Kasumi-1 (cell line): ENCODE measurements at places on chromosomes 1 and 21.
A peak's percentile ranks its signal among the peaks of the same experiment; 100 is the strongest.

GRCh38 chr1:224831501-224831900, 98.0 kb upstream of the DNAH14 start:
- DNase-seq: no peak

DNA sequence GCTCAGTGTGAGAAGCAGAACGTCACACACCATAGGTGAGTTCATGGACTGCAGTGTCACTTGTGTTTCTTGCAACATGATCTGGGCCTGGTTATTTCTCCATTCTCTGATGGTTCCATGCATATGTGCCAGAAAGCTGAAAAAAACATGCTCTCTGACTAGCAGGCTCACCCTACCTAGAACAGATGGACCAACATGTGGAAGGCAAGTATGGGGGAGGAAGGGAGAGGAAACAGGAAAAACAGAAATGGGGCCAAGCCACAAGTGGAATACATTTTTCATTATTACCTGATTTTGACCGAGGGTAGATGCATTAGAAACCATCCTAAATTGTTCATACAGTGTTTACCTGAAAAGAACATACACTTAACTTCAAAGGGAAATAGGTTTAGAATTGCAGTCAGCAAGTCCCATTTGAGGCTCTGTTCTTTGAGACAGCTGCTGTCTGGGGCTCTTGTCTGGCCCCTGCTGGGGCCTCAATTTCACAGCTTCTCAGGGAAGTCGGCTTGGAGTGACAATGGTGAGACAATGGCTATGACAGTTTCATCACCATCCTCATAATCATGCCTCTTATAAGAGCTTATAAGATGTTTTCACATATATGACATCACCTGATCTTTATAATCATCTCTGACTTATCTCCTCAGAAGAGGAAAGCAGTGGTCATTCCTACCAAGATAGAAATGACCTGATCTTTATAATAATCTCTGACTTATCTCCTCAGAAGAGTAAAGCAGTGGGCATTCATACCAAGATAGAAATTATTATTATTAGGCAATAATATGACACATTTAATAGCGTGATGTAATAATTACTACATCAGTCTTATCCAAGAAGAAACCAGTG, 327.3 kb downstream of the SIPA1L2 start:
- DNase-seq: no peak

DNA sequence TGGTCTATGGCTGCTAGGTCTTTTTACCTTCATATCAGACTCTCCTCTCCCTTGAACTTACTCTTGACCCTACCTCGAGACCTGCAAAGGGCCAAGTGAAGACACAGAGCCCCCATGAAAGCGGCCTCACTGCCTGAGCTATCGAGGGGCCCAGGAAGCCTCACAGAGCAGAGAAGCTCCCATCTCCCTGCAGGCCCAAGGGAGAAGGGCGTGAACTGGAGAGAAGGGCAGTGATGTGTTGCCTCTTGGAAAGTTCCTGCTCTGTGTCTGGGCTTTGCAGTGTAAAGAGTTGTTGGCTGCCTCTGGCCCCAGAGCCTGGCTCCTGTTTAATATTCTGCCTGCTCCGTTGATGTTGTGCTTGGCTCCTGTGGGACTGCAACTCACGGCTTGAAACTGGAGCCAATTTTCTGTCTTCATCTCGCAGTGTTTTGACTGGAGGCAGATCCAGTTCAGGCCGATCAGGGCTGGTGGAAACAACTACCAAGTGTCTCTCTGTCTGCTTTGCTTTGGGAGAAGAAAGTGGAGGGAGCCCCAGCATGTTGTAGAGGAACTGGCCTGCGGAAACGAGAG, 4.3 kb downstream of the SERTAD4 start:
- DNase-seq: no peak

GRCh38 chr1:180672505-180672904, 40.7 kb downstream of the XPR1 start:
- DNase-seq: peak; percentile 31

DNA sequence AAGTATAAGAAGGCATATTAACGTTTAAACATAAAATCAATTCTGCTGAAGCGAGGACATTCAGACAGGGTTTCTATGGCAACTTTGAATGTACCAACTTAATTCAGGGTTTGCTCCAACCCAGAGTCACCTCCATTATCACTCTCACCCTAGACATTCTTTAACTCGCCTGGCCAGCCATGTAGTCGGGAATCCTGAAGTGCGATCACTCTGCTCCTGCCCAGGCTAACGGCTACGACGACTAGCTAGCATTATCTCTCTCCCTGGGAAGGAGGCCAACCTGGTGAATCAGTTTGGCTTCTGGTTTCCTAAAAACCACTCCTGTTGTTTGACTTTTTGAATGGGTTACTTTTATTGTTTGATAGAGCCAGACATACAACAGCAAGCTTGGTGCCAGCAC, 38.9 kb upstream of the ZBTB18 start:
- no peak for DNase-seq

GRCh38 chr1:30732277-30732996, 9.1 kb upstream of the MATN1 start:
- DNase-seq: no peak

DNA sequence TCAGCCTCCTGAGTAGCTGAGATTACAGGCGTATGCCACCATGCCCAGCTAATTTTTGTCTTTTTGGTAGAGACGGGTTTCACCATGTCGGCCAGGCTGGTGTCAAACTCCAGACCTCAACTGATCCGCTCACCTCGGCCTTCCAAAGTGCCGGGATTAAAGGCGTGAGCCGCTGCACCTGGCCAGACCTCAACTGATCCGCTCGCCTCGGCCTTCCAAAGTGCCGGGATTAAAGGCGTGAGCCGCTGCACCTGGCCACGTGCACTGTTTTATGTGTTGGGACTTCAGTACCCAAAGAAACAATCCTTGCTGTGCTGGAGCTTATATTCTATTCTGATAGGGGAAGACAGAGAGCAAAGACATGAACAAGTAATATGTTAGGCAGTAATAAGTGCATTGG, 10.1 kb downstream of the TRAF5 start:
- DNase-seq: no peak

DNA sequence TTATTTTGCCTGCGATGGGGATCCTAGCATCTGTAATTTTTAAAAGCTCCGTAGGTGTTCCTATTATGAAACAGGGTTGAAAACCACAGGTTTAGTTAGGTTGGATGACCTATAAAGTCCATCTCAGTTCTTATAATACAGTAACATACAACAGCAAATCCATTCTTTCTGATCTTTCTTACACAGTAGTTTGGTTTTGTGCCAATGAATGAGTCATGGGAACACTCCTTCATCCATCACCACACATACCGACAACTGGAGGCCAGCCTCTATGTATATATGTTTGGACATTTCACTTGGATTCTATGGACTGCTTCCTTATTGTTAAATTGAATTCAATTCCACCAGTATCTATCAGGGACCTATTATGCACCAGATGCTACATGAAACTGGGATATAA, 118.4 kb upstream of the L1TD1 start:
- no peak for DNase-seq

- no peak for DNase-seq
These were observed 6.6 kb upstream of the C1orf174 start for GRCh38 chr1:3906672-3907020.

- DNase-seq: no peak
These were observed 154.9 kb upstream of the TIAM1 start for GRCh38 chr21:31498985-31499384.

DNA sequence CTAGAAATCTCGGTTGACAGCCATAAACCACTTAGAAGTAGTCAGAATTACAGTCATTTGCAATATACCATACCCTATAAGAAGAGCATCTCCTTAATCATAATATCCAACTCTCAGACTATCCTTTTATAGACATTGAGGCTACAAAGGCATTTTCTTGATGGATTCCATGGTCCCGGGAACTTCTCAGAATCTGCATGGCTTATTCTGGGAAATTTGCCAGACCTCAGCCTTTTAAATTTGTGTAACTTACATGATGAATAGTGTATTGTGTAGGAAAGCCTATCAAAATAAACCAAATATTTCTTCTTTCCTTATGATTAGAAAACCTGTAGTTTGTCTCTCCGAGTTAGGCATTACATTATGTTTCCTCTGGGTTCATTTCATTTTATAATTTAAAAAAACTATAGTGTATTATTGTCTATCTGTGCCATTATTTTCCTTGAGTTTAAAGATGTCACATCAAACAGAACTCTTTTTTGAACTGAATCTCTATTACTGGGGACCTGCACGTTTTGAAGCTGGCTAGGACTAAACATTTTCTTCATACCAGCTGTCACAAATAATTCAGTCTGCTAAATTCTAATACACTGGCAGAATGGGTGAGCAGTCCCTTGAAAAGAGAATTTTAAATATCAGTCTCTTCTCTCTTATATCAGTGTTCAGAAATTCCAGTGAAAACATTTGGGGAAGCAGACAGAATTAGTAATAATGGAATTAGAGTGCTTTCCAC, 102.9 kb downstream of the GABPA start:
- DNase-seq: no peak

- peak; percentile 84 for DNase-seq
These were observed 7.4 kb downstream of the LHX9 start for GRCh38 chr1:197924516-197925123.

- DNase-seq: no peak
These were observed 301.1 kb upstream of the DPYD start for GRCh38 chr1:98221923-98222322.

- DNase-seq: peak; percentile 62
These were observed 120.9 kb upstream of the IPO9 start for GRCh38 chr1:201708085-201708512.

DNA sequence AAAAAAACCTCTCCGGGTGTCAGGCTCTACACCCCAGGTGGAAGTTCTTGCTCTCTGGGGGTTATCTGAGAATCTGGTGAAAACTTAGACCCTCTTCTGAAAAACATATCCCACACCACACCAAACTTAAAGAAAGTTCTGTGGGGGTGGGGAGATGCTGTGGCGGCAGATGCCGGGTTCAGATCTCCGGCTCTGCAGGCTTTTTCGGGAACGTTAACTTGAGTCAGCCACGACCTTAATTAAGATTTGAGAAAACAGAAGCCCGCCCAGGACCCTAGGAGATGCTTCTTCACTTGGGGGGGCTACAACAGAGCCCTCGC, 2.3 kb downstream of the RCC2 start:
- no peak for DNase-seq

GRCh38 chr1:203091761-203092330, 6.0 kb upstream of the MYOG start:
- DNase-seq: no peak

- peak; percentile 57 for DNase-seq
These were observed 214.5 kb downstream of the VAV3 start for GRCh38 chr1:107750364-107750959.

GRCh38 chr1:59367301-59368007, 70.6 kb downstream of the FGGY start:
- DNase-seq: no peak

DNA sequence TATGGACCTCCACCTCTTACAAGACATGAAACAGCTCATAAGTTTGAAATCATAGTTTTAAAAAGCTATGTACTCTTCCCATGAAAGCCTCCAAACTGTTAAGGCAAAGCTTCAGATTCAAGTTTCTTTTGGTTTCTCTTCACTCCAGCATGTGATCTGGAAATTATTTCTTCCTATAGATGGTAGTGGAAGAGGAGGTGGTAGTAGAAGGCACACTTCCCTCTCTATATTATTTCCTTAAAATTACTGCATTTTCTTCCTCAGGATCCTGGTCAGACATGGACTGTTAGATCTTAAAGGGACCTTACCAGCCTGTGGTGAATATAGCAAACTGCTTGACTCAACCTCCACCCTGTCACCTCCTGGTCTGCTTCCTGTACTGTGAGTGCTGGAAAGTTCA, 31.9 kb downstream of the NHLH2 start:
- no peak for DNase-seq

DNA sequence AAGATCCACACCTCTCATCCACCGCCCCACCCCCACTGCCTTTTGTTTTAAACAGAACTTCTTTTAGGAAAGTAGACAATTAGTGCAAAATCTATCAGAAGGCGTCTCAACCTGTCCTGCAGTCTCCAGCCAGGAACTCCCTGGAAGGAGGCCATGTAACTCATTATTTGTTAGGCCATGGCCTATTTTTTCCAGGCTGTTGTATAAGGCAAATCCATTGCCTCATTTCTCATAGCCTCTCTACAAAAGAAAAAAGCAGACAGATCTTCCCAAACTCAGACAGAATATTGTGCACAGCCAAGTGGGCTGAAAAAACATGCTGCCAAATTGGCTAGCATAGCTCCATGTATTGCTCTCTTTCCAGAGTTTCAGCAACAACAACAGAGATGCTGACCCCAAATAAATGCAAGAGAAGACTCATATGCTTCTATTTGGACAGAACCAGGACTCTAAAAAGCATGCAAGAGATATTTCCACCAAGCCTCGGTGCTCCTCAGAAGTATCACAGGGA, 770.7 kb upstream of the CXADR start:
- no peak for DNase-seq

GRCh38 chr1:22892789-22893188, 79.9 kb downstream of the LACTBL1 start:
- peak; percentile 74 for DNase-seq

DNA sequence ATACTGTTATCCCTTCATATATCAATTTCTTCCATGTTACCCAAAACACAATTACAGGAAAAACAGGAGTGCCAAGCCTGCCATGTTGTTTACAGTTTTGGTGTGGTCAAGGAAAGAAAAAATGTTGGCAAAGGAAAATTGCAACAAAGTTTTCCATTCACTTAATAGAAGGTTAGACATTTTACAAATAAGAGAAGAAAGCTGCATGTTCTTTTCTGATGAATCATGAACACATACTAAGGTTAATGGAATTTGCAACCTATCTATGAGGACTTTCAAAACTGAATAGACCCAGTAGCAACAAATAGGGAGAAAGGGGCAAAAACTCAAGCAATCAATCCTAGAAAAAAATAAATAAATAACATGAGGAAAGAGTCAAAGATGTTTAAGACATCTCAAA, 556.7 kb downstream of the DPYD start:
- no peak for DNase-seq

- DNase-seq: no peak
These were observed 4.5 kb downstream of the LEFTY2 start for GRCh38 chr1:225936523-225936922.

DNA sequence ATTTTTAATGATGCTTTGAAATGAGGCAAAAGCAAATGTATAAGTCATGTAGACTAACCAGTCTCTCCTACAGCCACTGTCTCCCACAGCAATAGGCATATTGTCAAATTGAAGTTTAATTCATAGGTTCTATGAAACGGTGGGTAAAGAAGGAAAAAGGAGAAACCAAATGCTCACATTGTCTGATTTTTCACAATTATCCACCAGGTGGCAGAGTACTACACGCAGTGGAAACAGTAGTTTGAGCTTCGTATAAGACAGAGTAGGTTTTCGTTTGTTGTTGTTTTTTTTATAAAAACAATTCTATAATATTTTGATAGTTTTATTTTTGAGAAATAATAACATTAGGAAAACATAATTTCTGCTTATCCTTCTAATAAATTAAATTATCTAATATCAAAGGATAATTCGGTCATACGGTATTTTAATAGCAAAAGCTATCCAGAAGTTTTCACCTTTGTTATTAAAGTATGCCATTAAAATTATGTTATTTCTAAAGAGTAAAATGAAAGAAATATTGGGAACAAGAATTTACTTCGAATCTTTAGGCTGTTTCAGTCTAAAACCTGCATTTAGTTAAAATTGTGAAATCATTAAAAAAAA, 39.1 kb downstream of the TYW3 start:
- DNase-seq: peak; percentile 63

- no peak for DNase-seq
These were observed 9.1 kb upstream of the EXO1 start for GRCh38 chr1:241838897-241839296.

- no peak for DNase-seq
These were observed 57.5 kb downstream of the ZSCAN20 start for GRCh38 chr1:33529957-33530356.
